Peyer's patch (tissue), 4 donors: ENCODE measurements at places on chromosomes 2 and 18. TPM values are rescaled to one million over a fixed set of nuclear protein-coding genes. Genes with fewer than 3 reads are reported as not detected.

DNA sequence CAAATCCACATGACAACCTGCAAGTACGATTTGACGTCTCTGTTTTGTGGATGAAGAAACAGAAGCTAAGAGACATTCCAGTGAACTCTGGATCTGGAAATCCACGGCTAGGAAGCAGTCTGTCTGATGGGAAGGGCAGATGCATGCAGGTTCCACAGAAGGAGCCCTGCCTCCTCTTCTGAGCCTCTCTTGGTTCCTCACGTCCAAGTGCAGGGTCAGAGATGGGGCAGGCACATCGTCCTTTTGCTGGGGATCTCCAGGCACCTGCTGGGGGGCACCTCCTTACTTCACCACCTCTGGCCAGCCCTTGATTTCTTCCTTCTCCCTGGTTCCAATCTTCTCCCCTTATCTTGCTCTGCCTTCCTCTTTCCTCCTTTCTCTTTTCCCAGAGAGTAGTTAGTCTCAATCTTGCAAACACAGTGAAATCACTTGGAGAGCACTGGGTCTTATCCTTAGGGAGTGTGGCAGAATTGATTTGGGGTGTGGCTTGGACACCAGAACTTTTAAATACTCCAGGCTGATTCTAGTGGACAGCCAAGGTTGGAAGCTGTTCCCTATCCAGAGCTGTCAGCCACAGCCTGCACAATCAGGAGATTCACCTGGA lies 137.8 kb downstream of the BCL2 start:
- no peak for DNase-seq

Gene AFTPH
- 79.0 TPM for total RNA-seq

GRCh38 chr2:11498543-11499034 lies 32.6 kb upstream of the E2F6 start:
- peak; percentile 66 for DNase-seq

- no peak for DNase-seq
Observed at GRCh38 chr2:104658144-104658835, 195.6 kb upstream of the POU3F3 start.

DNA sequence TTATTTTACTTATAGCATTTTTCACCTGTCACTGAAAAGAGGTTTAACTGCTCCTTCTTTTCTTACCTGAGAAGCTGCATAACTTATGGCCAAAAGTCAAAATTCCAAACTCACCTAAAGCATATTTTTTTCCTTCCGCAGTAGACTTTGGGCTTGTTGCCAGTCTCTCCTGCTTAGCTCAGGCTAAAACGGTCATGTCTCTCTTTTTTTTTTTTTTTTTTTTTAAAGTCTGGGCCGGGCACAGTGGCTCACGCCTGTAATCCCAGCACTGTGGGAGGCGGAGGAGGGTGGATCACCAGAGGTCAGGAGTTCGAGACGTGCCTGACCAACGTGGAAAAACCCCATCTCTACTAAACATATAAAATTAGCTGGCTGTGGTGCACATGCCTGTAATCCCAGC lies 113.5 kb downstream of the RTN4 start:
- no peak for DNase-seq

GRCh38 chr2:71419145-71419544 lies 34.2 kb upstream of the DYSF start:
- no peak for DNase-seq

Gene ANKRD62
- not detected for total RNA-seq

- no peak for DNase-seq
Observed at GRCh38 chr2:103887625-103888024, 966.3 kb upstream of the POU3F3 start.

Gene SERPINB13
- not detected for total RNA-seq

GRCh38 chr2:169034256-169034655 lies 3.1 kb upstream of the ABCB11 start:
- DNase-seq, result no peak
